Cerebellar nuclear complex (tissue), 1 donor: ENCODE measurements at places on chromosomes 2 and 18.

DNA sequence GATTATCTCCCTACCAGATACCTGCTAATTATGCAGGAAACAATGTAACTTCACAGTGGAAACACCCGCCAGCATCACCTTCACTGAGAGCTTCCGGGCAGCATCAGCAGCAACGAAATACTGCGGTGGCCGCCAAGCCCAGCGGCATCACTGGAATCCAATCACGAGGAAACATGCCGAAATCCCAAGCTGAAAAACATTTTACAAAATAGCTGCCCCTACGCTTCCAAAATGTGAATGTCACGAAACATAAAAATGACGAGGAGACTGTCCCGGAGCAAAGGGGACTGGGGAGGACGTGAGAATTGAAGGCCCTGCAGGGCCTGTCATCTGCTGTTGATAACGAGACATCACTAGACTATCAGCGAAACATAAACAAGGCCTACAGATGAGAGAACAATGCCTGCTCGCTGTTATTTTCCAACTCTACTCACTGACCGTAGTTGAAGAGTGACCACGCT lies 82.6 kb downstream of the HDAC4 start:
- no peak for DNase-seq

DNA sequence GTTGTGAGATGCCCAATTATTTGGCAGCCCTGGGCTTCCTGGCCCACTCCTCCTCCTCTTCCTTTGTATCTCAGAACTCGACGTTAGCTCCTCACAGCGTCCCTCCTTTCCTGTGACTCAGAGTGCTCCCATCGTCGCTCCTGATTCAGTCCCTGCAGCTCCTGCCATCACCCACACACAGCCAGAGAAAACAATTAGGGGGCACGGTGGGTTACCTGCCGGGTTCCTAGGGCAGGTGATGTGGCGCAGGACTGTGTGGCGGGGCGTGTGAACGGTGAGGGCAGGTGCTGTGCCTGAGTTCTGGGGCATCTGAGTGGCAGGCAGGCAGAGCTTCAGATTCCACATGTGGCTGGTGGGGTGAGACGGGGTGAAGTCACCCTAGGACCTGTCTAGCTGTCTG lies 42.6 kb downstream of the GLI2 start:
- DNase-seq: no peak

GRCh38 chr2:68411397-68412126 lies 46.5 kb downstream of the PLEK start:
- no peak for DNase-seq

DNA sequence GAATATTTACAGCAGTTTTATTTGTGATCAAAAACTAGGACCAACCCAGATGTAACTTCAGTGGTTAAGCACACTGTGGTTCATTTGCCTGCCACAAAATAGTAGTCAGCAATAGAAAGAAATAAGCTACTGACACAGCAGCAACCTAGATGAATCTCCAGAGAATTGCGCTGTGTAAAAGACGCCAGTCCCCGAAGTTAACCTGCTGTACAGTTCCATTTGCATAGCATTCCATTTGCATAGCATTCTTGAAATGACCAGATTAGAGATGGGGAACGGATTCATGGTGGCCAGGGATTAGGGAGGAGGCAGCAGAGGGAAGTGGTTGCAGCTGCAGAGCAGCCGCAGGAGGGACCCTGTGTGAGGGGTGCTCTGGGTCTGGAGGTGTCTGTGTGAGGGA lies 39.3 kb upstream of the NFATC1 start:
- no peak for DNase-seq

DNA sequence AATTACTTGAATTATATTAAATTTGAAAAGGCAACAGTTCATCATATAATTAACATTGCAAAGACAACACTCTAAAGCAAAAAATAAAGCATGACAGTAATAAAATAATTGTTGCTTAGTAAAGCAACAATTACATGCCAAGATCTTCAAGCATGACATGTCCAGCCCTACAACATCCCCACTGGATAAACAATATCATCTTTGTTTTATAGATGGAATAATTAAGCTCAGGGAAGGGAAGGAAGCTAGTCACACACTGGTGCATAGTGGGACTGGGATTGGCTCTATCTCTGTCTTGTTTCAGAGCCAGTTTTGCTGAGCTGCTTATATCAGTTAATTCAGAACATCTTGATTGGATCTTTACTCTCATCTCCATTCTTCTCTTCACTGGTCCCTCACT lies 49.9 kb upstream of the PARD3B start:
- DNase-seq: no peak
